ENCODE measurements at places on chromosomes 7 and 10.
A peak's percentile ranks its signal among the peaks of the same experiment; 100 is the strongest.

DNA sequence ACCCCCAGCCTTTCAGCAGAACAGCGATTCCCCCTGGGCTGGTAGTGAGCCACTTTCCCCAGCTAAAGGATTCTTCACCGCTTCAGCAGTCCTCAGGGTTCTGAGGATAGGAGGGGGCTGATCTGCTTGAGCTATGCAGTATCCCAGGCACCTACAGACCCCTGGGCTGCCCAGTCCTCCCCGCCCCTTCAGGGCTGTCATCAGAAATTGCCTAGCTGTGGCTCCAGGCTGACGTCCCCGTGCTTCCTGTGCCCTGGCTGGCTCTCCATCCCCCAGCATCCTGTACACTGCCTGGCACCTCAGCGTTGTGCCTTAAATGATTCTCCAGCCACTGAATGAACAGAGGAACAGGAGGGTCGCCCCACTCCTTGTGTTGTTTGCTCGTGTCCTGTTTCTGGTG, 38.4 kb upstream of the CDH23 start:
- no peak for ATAC-seq

DNA sequence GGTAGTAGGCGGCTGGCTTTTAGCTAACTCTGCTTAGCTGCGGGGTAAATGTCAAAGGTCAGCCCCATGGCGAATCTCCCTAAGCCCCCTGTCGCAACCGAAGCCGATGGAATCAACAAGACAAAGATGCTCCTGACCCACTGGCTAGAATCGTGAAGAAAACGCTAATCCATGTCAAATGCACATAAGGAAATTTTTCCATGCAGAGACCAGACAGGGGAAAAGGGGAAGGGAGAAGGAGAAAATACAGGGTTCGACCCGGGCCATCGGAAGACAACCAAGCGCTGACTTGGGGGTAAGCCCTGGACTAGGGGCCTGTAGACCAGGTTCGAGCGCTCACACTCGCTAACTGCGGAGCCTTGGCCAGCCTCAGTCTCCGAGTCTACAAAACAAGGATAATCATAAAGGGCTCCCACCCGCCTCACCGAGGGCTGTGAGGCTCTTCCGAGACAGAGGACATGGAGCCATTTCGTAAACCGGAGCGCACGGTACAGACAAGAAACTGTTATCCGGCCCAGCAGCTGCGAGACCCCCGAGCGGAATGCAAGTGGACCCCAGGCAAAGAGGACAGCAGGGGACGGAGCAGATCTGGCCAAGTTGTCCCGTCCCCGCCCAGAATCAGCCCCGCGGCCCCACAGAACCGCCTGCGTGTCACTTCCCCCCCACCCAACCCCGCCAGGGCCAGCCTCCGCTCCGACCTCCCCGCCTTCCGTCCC, 507 bp downstream of the SAR1A start:
- peak; percentile 32 for ATAC-seq

GRCh38 chr10:119029613-119030420, at the start of gene NANOS1:
Gene NANOS1 (plus strand): TSS chr10:119029714. CDS start chr10:119029802, 88 bp downstream.
- no peak for ATAC-seq

DNA sequence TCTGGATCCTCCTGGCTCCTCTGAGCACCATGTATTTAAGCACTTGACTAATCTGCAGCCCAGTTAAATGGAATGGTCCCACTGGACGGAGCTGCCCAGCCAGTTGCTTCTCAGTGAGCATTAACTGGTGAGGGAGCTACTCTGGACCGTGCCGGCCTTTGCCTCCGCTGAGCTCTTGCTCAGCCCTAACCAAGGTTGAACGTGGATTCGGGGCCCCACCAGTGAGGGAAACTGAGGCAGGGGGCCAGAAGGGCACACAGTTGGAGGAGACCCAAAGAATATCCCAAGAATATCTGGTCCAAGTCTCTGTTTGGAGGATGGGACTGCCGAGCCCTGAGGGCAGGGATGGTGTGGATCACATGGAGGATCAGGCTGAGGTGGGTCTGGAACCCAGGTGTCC, 13.7 kb downstream of the ADCYAP1R1 start:
- no peak for ATAC-seq

DNA sequence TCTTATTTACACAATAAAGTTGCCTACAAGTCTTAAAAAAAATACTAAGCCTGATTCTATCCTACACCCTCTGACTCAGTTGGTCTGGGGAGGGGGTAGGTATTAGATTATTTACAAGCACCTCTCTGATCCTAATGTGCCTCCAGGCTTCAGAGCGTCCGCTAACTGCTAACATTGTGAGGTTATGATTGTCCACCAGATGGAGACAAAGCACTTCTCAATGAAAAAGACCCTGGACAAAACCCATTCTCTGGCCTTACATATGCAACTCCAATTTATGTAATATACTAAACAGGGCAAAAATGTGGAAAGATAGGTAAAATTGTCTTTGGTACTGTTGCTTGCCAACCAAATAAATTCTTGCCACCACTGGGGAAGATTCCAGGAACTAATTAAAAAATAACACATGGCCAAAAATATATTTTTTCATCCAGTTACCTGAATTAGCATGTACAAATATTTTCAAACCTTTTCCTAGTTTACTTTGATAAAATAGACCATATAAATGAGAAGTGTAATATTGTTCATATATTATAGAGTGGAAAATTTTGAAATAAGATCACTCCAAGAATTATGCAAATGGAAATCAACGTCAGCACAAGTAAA, 92.4 kb downstream of the KIF20B start:
- peak; percentile 43 for ATAC-seq

DNA sequence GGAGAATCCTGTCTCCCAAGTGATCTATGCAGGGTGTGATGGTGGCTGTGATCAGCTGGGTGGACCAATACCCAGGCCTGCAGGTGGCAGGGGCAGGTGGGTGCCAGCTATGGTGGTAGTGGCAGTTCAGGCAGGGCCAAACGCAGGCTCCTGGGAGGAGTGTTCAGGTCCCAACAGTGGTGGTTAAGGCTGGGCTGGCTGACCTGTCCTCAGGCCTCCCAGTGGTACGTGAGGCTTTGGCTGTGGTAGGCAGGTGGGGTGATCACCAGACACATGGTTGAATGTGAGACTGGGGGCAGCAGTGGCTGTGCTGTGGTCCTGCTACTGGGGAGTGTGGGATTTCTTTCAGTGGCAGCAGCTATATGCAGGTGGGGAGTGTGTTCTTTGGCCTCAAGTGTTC, 126.7 kb upstream of the STARD3NL start:
- no peak for ATAC-seq

DNA sequence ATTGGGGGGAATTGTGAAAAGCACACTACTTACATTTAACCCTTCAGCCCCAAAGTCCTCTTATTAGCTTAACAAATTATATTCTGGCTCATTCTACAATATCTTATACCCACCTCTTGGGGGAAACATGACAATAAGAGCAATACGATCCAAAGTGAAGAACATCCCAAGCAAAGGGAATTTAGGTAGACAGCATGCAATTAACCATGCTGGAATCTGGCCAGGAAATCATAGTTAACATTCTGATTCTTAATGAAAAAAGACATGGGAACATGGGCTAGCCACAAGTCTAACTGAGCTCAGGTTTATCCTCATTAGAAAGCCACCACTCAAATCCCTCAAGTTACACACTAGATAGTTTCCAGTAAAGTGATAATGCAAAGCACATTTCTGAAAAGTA, 241.9 kb upstream of the SLC26A5 start:
- ATAC-seq, result no peak

DNA sequence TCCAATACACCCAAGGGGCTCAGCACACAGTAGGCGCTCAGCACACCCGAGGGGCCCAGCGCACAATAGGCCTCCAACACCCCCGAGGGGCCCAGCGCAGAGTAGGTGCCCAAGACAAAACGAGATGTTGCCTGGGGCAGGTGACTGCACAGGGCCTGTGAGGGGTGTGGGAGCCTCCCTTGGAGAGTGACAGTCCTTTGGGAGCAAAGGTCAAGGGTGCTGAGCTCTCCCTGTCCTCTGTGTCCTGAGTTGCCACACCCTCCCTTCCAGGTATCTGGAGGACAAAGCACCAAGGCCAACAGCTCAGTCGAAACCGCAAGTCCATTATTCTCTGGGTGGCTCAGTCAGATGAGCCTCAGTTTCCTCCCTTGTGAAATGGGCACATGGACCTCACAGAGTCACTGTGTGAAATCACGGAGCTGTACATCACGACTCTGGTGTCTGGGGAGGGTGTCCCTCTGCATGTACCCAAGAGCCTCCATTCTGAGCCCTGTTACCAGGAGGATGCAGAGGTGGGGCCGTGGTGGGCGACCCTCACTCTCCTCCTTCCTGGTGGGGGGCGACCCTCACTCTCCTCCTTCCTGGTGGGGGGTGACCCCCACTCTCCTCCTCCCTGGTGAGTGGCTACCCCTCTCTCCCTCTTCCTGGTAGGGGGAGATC, 81.3 kb downstream of the FOXL3 start:
- no peak for ATAC-seq

DNA sequence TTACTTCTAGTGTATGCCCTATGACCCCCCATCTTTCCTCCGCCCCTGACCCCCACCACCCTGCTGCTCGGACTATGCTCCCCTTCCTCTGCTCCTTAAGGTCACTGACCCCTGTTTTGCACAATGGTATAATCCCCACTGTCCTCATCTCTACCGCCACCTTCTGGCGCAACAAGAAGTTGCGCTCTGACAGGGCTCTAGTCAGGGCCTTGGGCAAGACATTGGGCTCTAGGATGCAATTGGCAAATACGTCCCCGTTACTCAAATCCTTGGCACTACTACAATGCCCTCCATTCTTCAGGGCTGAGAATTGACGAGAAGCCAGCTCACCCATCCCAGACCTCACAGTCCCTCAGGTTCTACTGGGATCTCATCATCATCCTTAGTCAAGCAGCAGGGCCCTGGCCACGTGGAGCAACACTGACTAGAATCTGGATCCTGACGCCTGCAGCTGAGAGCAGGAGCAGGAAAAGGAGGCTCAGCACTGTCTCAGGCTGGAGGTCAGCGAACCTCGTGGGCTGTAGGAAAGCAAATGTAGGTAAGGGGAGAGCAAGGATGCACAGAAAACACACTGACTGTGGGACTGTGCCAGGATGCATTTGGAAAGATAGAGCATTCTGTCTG, 10.6 kb downstream of the LRIT2 start:
- ATAC-seq, result no peak

- ATAC-seq, result no peak
Measured at GRCh38 chr10:26854524-26854923, 6.2 kb downstream of the ABI1 start.
